Fibroblast of skin of left quadriceps (primary cell): ENCODE measurements at places on chromosomes 12 and 14.

DNA sequence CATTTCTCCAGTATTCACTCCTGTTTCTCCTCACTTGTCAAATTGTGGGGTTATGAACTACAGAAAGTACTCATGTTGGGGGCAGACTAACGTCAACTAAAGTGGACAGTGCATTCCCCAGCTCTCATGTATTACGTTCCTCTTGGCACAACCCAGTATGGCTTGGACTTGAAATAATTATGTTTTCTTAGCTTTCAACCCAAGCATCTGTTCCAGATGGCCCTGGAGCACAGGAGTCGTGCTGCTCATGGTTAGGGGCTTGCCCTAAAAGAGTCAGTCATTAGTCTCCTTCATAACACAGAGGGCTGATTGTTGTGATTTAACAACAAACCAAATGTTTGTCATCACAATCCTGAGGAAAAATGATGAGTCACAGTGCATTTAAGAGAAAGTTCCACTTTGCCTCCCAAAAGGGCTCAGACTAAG is 154.4 kb downstream of the RPAP3 start:
- no peak for DNase-seq

DNA sequence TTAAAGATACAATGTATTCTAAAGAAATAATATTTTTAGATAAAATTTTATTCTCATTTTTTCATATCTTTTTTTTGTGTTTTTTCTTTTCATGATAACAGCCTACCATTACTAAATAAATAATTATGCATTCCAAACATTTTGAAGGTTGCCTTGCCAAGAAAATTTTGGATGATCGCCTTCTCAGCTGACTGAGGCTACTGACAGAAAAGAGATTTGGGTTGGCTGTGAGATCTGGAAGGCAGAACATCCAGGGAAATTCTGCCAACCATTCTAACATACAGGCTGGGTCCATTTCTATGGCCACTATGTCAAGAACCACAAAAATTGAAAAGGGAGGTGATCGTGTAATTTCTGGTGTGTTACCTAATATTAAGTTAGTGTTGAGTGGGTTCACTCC is 48.1 kb downstream of the GALNT8 start:
- DNase-seq: no peak

DNA sequence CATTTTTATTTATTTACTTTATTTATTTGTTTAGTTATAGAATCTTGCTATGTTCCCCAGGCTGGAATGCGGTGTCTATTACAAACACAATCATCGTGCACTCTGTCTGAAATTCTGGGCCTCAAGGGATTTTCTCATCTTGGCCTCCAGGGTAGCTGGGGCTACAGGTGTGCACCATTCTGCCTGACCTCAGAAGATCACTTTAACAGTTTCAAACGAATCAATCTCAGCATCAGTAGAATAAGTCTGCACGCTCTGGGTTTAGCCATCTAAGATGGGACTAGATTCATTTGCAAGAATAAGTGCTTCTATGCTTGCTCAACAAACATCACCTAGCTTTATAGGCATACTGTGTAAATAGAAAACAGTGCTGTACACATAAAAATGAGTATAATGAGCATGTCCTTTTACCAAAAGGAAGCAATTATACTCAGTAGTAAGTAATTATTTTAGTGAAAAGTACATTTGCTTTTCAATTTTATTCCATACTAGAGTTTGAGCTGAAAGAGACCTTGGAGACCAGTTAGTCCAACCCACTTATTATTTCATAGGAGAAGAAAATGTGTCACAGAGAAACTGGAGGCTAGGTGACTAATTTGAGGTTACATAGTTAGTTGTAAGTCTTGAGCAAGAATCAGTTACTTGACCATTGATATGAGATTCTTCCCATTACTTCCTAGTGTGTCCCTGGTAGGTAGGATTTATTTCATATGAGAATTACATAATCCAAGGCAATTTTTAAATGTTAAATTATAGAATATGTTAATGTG is 456.5 kb upstream of the LMO3 start:
- no peak for DNase-seq

DNA sequence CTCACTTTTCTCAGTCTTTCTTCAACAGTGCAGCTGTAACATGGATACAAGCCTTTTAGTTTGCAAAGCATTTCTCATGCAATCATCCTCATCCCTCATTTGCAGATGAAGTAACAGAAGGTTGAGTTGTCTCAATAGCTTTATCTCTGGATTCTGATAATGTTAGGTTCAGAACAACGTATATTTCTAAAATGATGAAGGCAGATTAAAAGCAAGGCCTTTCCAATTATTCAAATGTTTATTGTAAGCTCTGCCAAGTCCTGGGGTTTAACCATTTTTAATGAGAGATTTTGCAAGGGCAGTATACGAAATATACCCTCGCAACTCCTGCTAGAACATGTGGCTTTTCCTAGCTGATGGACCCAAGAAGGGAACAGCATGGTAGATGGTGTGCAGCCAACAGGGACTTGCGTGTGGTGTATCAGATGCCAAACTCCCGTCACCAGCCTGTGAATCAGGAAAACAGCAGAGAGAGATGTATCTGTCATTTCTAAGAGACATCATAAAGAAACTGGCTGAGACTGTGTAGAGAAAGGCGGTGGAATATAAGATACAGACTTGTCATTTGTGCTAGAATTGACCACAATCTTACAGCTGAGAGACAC is 319.7 kb downstream of the MED13L start:
- DNase-seq: no peak

DNA sequence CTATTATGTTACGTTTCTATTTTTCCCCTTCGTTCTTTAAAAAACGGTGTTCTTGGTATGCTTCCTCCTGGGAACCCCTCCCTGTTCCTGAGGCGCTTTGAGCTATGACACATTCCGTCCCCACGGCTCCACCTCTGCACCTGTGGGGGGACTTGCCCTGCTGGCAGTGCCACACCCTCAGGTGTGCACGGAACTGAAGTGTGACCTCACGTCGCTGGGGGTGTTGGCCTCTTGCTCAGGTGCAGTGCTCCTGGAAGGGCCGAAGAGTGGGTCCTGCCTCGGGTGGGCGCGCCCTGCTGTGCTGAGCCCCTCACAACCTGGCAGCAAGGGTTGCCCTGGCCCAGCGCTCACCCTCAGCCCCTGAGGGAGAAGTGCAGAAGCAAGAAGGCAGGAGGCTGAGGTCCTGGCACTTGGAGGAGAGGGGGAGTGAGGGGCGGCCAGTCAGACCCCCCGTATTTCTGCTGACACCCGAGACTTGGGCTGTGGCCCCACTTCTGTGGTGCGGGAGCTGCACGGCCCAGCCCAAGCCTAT is 4.9 kb downstream of the AMN start:
- no peak for DNase-seq

DNA sequence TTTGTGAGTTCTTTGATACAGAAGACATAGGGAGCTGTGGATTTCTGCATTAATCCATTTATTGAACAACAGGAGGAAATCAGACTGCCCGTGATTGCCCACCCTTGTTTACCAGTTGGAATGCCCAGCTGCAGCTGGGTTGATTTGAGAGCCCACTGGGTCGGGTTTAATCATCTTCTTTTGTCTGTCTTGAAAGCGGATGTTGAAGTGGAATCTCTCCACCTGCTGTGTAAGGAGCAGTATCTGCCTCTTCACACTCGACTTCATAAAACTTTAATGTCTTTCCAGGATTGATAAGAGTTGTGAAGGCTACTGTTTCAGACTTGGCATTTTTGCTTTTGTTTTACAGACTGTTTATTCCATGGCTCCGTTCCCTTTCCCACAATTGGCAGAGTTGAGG is 39.9 kb downstream of the TBC1D30 start:
- no peak for DNase-seq

DNA sequence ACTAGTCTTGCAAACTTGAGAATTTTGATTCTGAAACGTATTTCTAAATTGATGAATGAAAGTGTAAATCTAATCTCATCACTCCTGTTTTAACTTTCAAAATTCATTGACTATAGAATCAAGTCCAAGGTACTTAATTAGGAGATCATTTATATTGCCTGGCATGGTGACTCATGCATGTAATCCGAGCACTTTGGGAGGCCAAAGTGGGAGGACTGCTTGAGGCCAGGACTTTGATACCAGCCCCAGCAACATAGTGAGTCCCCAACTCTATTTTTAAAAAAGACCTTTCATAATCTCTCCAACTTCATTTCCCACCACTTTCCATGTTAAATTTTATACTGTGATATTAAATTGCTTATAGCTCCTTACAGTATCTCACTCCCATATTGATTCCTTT is 3.0 kb upstream of the MIPOL1 start:
- DNase-seq: no peak

DNA sequence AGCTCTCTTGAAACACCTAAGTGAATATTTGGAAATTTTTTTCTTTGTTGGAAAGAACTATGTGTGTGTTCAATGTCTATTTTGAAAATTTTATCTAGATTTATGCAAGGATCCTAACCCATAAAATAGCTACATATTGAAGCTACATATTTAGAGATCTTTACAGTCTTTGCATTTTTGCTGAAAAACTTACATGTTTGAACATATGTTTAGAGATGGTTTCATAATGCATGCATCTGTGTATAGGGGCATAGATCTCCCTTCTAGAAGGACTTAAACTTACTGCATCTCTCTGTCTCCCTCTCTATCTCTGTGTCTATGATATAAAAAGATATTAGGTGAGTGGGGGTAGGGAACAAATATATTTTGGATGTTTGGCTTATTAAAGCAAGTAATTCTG is 8.2 kb upstream of the HOXC4 start:
- no peak for DNase-seq

GRCh38 chr14:58280954-58281787 is 17.2 kb upstream of the ARID4A start:
- peak; percentile 89 for DNase-seq

DNA sequence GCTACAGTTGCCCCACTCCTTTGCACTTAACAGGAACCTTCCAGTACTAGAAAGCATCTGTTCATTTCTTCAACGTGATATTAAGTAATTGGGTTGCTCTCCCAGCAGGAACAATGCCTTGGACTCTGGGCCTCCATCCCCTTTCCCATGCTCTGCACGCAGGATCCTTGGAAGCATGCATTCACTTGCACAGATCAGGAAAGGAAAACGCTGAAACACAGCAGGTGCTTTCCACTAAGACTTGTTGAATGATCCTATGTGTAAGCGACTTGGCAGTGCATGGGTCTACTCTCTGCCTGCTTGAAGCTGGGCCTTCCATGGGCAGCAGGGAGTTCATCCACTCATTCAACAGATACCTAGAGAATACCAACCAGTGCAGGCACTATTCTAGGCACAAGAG is 2.3 kb downstream of the LTBP2 start:
- no peak for DNase-seq

GRCh38 chr12:131506426-131506825 is 204.5 kb upstream of the SFSWAP start:
- no peak for DNase-seq

DNA sequence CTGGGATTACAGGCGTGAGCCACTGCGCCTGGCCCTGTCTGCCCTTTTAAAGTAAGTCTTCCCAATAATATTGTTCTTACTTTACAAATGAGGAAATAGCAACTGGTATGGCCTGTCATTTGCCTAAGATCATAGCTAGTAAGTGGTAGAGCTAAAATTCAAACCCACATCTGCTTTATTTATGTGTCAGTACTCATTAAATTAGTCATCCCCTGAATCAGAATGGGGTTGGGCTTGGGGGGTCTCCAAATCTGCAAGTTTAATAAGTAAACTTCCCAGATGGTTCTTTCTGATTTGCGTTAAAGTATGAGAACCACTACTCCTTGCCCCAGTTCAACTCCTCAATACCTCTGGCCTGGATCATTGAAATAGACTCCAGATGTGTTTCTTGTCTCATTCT is 96.2 kb downstream of the FAR2 start:
- DNase-seq: no peak

GRCh38 chr12:54358191-54358944 is 5.9 kb downstream of the GPR84 start:
- no peak for DNase-seq

DNA sequence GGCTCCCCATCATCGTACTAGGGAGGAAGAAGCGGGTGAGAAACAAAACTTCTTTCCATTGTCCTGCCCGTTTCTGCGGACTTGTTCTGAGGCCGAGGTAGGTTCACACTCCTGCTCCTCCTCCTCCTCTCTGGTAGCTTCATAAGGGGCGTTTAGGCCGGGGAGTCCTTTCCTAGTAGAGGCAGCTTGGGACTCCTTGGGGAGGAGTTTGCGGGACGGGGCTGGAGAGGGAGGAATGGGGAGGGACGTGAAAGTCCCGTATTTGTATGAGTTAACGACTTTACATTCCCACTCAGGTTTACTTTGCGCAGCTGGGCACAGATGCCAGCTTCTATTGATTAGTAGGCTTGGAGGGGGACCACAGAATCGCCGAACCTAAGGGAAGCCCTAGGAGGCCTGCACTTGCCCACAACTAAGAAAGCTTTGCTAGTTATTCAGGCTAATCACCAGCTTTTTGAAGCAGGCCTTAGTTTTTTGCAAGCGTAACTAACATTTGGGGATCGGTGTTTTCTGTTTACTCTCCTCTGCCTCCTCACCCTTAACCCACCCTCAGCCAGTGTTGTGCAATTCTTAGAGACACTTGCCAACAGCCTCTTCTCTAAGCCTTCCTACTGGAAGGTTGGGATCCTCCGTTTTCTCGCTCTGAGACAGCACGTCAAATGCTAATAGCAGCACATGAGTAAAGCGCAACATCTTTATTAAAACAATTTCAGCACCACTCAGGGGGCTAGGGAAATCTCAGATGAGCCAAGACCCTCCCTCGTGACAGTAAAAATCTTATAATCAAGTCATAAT is 499 bp downstream of the RNASE4 start:
- DNase-seq: no peak

- peak; percentile 70 for DNase-seq
These were observed 98.4 kb downstream of the LGMN start for GRCh38 chr14:92649934-92650545.

DNA sequence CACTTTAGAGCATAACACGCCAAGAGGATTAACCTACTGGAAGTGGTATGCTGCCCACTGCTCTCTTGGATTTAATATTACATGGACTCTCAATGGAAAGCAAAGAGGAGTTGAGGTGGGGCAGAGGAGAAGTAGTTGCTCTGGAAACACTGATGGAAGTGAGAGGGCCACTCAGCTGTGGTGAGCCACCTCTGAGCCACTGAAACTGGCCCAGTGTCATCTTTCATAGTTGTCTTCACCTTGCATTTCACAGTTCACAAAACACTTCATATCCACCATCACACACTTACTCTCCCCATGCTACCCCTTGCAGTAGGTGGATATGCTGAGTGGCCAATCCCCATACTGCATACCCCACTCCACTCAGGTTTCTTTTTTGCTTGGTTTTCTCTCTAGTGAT is 12.2 kb upstream of the PCED1B start:
- DNase-seq: no peak

DNA sequence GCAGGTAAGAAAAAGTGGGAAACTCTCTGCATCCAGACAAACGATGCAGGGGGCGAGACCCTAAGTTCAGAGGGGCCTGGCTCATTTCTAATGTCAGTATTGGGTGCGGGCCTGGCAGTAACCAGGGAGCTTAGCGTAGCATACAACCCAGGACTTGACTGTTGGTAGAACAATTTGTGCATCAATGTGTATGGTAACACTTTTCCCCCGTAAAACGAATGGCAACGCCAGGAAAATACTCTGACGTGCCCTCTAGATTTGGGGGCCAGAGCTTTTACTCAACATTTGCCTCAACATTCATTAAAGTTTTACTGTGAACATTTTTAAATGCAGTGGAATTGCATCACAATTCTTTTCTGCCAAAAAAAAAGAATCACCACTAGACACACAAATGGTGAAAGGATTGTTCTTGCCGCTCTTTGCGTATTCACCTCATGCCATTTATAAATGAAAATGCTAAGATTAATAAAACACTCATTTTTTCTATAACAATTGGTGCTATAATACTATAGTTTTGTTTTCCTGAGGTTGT is 867 bp downstream of the RHOJ start:
- no peak for DNase-seq
